ENCODE measurements at places on chromosomes 2 and 18. TPM values are rescaled to one million over a fixed set of nuclear protein-coding genes. Genes with fewer than 3 reads are reported as not detected.

GTF3C2 gene
- 54.3 TPM for total RNA-seq

COL3A1 gene
- total RNA-seq: 28.0 TPM

BUB1 gene
- 3.5 TPM for total RNA-seq

DNAJC10 gene
- 24.3 TPM for total RNA-seq
